Body of pancreas (tissue), 4 donors: ENCODE measurements at places on chromosomes 12 and 14. TPM values are rescaled to one million over a fixed set of nuclear protein-coding genes. Genes with fewer than 3 reads are reported as not detected.

GRCh38 chr14:50232276-50232642, 881 bp upstream of the SOS2 start:
- DNase-seq: no peak

DNA sequence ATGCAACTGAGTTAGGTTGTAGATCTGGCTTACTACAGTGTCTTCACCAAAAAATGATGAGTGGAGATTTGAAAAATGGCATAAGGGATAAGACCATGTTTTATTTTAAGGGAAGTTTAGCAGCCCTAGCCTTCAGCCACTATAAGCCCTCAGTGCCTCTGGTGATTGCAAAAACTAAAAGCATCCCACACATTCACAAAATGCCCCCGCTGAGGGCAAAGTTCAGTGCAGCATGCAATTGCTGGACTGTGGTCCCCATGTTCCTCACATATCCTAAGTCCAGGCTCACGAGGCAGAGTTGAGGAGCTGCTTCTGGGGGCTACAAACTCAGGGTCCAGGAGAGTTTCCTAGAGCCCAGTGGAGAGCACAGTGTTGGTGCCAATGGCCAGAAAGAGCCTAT, 29.6 kb upstream of the NCOR2 start:
- no peak for DNase-seq

- DNase-seq: no peak
These were observed 666.0 kb downstream of the MED13L start for GRCh38 chr12:115611477-115611876.

DNA sequence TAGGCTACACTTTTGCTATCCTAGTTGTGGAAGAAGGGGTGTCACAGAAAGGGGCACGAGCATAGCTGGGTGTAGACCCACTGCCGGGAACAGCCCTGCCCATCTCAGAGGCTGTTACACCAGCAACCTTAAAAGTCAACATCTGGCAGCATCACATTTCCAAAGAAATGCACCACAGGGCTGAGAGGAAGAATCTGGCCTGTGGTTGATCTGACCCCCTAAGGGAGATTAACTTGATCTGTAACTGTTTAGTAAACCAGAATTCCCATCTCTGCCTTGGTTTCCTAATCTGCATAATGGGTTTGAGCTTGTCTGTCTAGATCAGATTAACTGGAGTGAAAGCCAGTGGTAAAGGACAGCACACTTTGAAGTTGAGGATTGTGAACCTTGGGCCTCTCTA, 1.3 kb downstream of the LRP1-AS start:
- no peak for DNase-seq

DNA sequence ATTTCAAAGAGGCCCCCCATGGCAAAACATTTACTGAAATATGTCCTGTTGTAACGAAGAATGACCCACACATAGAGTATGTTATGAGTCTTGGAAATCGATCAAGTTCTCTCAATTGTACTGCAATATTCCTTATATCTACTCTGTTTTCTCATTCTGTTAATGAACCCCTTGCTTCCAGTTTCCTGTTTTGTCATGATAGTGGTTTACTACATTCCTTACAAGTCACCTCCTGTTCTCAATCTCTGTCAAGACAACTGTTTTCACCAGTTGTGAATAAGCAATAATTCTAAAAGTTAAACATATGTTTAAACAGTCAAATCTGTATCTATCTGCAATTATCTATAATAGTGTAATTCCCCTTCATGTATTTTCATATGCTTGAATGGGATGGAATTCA, 16.4 kb upstream of the ARID2 start:
- DNase-seq: no peak

DNA sequence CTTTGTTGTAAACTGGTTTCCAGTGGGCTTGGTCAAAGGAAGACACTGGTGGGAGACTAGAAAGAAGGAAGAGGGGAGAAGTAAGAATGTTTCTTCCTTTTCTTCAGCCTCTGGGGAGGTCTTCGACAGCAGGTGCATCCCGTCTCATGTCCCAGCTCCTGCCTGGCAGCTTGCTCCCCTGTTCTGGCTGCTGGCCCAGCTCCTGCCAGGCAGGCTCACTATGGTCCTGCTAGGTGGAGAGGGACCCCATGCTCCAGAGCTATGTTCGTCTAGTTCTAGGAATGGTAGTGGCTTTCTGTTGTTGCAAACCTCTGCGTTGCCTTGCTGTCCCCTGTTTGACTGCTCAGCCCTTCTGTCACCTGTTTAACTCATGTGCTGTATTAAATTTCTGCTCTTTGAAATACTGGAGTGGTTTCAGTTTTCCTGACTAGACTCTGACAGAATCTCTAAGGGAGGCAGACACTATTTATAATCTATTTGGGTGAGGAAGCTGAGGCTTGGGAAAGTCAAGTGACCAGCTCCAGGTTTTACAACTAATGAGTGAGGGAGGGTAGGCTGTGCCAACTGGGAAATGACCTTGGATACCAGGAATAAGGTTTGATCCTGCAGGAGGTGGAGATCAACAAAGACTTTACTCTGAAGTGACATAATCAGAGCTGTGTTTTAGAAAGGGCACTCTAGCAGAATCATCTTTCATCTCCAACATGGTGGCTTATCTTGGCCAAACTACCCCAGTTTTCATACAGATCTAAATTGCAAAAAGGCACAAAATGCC, 94.7 kb upstream of the DDHD1 start:
- DNase-seq: peak; percentile 20

DNA sequence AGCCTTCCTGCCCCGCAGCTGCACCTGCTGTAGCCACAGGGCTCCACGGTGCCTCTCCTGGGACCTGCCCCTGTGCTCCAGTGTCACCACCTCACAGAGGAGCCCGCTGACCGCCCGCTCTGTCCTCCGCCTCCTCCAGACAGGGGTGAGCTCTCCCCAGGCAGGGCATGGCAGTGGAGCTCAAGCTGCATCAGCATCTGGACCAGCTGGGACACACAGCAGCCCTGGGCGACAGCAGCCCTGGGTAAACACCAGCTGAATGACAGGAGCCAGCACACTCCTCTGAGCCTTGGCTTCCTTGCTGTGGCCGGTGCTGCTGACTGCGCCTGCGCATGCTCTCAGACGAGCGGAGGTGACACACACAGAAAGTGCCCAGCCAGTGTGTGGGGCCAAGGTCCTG, 22.0 kb downstream of the CHGA start:
- DNase-seq: no peak

DNA sequence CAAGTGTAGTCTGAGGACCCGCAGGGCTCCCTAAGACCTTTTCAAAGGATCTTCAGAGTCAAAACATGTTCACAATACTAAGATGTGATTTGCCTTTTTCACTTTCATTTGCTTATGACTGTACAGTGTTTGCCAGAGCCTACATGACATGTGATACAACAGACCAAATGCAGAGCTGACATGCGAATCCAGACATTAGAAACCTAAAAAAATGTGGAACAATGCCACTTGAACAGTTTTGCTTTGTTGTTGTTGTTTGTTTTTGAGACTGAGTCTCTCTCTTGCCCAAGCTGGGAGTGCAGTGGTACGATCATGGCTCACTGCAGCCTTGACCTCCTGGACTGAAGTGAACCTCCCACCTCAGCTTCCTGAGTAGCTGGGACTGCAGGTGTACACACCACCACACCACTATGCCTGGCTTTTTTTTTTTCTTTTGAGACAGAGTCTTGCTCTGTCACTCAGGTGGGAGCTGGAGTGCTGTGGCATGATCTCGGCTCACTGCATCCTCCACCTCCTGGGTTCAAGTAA, 5.3 kb upstream of the RAB35 start:
- no peak for DNase-seq

DNA sequence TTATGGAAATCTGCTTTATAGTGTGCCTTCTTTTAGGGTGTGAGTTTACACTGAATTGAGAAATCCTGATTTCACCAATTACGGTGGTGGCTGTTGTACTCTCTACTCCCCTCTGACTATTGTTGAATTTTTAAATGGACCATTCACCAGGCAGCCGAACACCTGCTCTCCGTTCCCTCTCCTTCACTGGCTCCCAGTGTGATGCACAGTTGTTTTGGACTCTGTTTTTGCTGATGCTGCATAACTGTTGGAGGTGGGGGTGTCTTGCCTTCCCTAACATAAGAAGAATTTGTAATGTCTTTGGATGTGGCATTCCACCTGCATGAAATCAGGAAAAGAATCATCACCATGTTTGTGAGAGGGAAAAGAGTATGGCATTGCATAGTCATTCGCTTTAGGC, 341.2 kb downstream of the SNAPC1 start:
- no peak for DNase-seq

DNA sequence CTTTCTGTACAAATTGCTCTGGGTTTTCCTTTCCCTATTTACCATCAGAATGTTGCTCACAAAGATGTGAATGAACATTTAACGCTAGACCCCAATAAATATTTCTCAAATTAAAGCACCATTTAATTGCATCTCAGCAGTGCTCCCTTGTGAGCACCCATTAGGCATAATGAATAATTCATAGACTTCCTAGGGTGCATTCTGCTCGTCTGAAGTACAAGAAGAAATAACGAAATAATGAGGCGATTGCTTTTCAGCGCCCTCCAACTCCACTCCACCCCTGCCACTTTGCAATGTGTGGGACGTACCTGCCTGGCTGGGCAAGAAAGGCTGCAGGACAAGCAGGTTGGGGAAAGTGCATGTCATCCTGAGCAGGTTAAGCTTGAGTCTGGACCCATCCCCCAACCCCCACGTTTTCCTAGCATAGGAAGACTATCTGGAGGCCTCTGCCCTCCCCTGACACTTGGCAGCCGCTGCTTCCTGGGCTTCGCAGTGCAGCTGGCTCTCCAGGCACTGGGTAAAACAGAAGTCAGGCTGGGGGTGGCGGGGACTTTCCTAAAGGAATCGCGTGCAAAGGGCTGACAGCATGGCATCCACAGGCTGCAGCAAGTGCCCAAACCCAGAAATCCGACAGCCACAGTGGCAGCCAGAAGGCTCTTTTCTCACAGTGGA, 253.7 kb downstream of the DUSP6 start:
- peak; percentile 6 for DNase-seq

GRCh38 chr12:32334371-32334777, 65.0 kb upstream of the FGD4 start:
- no peak for DNase-seq

DNA sequence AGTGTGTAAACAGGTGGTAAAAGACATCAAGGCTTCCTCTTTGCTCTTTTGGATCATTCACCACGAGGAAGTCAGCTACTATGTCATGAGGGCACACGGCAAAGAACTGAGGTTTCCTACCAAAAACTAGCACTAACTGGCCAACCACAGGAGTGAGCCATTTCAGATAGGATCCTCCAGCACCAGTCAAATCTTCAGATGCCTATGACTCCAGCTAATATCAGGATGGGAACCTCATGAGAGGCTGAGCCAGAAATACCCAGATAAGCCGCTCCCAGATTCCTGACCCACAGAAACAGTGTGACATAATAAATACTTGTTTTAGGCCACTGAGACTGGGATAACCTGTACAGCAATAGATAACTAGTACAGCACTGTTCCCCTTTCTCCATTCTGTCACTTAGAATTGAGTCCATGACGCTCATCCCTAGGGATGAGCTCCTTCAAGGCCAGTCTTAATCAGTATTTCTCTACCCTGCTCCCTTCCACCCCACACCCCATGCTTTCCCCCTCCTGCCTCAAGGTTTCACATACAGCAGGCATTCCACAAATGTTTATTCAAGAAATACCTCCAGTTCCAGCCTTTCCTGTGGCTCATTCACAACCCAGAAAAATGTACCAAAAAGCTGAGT, 68.4 kb downstream of the PPM1H start:
- DNase-seq: no peak

GRCh38 chr12:107530701-107531100, 154.9 kb upstream of the PWP1 start:
- DNase-seq: no peak

- DNase-seq: no peak
These were observed 21.0 kb downstream of the ALX1 start for GRCh38 chr12:85301051-85301450.

The GPX2 gene
- 14.3 TPM for total RNA-seq

The C3AR1 gene
- 0.66 TPM for total RNA-seq

The PPFIA2 gene
- 0.52 TPM for total RNA-seq

The RIN3 gene
- total RNA-seq: 3.3 TPM

The GLIPR1L1 gene
- total RNA-seq: not detected

The GALNT16 gene
- total RNA-seq: 5.6 TPM

The CEBPE gene
- total RNA-seq: not detected

The ETFBKMT gene
- total RNA-seq: 4.9 TPM

The MSI1 gene
- 0.66 TPM for total RNA-seq
